GM19239 (cell line): ENCODE measurements at places on chromosomes 4 and X.
A peak's percentile ranks its signal among the peaks of the same experiment; 100 is the strongest.

DNA sequence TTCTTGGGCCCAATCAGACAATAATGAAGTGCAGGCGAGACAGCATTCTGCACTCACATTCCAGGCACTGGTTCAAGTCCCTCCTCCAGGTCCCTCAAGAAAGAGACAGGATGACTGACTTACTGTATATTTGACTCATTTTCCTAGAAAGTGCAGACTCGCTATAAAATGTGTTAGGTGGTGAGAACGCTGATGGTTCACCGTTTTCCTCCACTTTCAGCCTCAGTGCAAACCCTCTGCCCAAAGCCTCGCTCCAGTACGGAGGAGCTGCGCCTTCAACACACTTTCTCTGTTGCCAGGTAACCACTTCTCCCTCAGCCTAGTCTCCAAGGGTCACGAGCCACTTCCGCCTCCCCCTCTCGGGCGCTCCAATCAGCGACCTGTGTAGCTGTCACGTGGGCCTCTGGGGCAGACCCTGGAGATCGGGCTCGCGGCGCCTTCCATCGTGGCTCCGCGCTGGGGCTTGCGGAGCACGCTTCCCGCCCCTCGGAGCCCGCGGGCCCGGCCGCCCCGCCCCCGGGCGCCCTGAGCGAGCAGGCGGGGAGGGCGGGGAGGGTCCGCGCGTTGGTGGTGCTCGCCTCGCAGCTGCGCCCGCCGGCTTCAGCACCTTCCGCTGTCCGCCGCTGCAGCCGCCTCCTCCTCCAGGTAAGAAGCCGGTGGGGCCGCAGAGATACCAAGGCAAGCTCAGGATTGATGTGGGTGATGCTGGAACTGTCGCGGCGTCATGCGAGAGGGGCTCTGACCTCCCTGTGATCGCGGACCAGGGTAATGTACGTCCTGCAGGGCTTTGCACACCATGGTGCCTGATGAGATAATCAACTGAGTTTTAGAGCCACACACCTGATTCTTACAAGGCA, at the start of gene WDR17:
Gene WDR17, plus strand, starts transcription at position 407 of the 857 bp plus-strand sequence. CDS start 45,740 bp downstream, outside the sequence.
- DNase-seq: peak; percentile 74

DNA sequence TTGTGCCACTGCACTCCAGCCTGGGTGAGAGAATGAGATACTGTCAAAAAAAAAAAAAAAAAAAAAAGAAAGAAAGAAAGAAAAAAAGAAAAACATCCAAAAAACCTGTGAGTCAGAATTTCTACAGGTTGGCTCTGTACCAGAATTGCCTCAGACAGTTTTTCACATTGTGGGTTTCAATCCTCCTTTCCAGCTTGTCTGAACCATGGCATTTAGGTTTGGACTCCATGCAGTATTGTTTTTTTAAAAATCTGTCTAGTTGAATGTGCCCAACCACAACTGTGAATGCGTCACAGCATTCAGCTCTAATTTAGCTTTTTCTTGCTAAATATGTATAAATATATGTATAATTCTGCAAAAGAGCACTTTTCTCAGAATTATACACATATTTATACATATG, 31.4 kb upstream of the ARSH start:
- no peak for DNase-seq

GRCh38 chrX:155896512-155896911, 15.4 kb downstream of the VAMP7 start:
- DNase-seq: no peak

DNA sequence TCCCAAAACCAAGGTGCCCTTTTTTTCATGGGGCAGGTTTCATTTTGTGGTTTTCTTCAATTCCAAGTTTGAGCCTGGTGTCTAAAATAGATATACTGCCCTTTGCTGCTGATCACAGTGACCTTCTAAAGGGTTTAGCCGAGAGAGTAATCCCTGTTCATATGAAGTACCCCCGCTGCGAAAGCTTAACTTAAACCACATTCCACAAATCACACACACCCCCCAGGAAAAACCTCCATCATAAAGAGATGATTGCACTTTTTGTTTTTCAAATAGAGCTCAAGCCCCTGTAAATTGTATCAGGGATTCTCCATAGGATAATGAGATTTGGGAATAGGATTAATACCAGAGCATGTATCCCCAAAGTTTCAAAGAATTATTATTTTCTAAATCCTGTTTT, 90.8 kb downstream of the USP46 start:
- no peak for DNase-seq

GRCh38 chr4:139018501-139018900, 2.9 kb downstream of the NOCT start:
- DNase-seq: no peak

- no peak for DNase-seq
These were observed 45.2 kb upstream of the SLC39A8 start for GRCh38 chr4:102390438-102390837.

DNA sequence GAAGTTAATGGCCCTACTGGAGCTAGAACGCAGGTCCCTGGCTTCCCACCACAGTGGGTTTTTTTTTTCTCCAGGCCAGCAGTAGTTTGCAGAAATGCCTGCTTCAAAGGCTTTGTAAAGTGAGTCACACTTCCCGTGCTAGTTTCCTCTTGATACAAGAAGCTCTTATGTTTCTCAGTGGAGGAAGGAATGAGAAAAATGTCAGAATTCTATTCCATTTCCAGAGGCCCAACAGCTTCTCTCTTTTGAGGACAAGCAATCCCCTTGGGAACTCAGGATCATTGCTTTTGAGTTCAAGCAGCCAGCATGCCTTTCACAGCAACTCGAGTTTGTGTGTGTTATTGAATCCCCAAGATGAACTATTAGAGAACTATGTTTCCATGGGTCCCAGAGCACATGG, 134.3 kb downstream of the GUCY2F start:
- DNase-seq: no peak

DNA sequence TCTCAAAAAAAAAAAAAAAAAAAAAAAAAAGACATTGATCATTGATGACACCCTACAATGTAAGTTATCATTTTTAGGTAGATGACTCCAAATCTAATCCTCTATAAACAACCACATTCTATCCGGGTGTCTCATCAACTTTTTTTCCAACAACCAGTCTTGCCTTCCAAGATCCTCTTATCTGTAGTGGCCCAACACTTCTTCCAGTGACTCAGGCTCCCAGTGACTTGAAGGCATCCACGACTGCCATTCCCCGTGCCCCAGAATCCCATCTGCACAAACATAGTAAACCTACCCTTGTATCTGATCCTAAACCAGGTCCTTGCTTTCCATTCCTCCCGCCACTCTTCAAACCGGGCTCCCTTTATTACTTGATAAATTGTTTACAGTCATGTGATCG, 15.6 kb upstream of the TSPAN5 start:
- DNase-seq: no peak

- no peak for DNase-seq
These were observed 49.5 kb downstream of the UNC5C start for GRCh38 chr4:95499291-95499696.

- no peak for DNase-seq
These were observed 40.2 kb upstream of the TMEM154 start for GRCh38 chr4:152719801-152720556.

DNA sequence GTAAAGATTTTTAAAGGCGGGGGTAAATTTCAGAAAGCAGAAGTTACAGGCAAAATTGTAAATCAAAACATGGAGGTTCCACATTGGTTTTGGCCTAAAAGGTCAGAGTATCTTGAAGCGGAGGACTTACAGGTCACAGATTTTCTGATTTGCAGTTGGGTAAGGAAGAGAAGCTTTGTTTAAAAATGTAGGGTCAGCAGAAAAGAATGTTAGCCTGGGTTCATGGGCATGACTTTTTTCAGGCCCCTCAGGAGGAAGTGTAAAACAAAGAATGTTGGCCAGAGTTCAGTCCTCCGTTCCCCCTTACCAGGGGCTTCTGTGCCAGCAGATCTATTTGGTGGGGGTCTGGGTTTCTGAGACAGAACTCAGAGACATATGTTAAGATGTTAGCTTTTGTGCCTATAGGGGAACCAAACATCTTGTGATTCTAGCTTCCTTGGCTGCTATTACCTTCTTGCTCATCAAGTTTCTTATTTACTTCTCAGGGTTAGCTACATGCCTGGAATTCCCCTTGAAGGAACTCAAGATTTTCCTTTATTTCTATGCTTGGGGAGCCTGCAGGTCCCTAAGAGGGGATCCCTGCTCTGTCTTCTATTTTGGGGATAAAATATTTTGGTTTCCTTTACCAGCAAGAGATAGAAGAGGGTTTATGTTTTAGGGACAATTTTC, 160.3 kb downstream of the ANK2 start:
- no peak for DNase-seq

GRCh38 chrX:2697306-2697705, 6.2 kb downstream of the CD99 start:
- no peak for DNase-seq

DNA sequence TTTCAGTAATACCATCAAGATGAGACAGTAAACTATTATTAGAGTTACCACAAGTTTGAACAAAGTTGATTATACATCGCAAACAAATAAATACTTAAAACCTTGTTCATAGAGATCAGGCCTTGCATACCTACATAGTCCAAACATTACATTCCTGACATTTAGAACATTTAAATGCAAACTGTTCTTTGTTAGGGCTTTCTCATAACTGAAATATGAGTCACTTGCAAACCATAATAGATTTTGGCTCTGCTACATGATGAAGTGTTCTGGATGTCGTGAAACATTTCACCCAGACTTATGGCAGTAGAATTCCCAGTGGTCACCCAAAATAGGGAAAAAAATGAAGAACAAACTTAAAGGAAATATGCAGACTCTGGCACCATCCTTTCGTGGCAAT, 75.0 kb downstream of the FAT4 start:
- DNase-seq: no peak

DNA sequence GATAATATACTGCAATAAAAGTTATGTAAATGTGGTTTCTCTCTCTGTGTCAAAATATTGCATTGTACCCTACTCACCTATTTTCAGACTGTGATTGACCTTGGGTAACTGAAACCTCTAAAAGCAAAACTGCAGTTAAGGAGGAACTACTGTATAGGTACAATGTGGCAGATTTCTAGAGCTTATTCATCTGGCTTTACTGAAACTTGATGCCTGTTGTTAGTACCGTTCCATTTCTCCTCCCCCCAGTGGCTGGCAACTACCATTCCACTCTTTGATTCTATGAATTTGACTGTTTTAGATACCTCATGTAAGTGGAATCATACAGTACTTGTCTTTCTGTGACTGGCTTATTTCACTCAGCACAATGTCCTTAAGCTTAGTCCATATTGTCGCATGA, 61.9 kb downstream of the HOPX start:
- no peak for DNase-seq

GRCh38 chrX:13983734-13984133, 46.0 kb downstream of the GEMIN8 start:
- DNase-seq: no peak

DNA sequence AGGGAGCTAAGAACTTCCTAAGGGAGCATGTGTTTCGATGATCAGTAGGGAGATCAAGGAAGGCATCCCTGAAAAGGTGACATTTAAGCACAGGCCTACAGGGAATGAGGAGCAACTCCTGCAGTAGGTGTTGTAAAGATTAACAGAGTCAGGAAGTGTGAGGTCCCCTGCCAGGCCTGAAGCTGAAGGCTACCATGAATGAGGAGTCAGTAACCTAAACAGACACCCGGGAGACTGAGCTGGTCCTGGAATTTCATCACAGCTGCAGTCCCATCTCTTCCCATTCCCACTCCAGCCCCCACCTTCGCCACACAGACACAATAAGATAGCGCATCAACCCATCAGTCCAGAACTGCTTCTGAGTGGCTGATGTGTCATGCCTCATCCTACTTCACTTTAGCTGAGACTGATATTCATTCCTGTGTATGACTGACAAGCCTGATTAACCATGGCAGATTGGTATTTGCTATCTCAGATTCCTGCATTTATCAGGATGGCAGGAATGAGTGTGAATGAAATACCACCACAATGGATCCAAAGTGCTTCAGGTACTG, 27.0 kb upstream of the EFNB1 start:
- DNase-seq: no peak

DNA sequence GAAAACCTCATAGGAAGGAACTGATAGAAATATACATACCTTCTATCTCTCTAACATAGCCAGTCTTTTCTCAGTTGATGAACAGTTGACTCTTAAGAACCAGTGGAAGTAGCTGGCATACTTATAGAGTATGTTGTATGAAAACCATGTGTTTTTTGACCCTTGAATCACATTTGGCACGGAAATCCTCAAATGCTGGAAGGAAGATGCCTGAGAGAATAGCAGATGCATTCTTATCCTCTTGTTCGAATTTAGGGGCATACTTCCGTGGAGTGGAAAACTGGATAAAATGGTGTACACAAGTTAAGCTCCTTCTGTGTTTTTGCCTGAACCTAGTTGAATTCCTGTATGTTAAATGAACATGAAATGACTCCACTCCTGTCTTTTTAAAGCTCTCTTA, 145.5 kb downstream of the PCDH7 start:
- DNase-seq: no peak

DNA sequence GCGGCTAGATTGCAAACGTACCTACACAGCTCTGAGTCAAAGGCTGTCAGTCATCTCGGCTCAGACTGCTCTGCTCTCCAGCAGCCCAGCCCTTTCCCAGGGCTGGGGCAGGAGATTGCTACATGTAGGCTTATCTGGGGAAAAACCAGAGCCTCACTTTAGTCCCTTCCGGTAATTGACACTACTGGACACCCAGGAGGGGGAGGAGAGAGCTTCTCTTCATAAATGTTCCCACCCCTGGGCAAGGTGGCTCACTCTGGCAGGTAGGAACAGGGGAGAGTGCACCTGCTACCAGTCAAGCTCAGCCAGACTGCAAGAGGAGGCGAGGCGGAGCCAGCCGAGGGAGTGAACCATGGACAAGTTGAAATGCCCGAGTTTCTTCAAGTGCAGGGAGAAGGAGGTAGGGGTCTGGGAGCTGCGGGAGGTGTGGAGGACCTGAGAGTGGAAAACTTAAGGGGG, at the start of gene SLC6A14:
Gene SLC6A14, plus strand, starts transcription at position 249 of the 459 bp plus-strand sequence. Its CDS starts 104 bp downstream, at position 353.
- DNase-seq: no peak

- DNase-seq: no peak
These were observed 28.9 kb upstream of the APOOL start for GRCh38 chrX:84974803-84975202.
